ENCODE measurements at places on chromosomes 1 and 21. TPM values are rescaled to one million over a fixed set of nuclear protein-coding genes. Genes with fewer than 3 reads are reported as not detected.

The FAM72C gene
- 4.2 TPM for total RNA-seq

The AMY1C gene
- not detected for total RNA-seq

The KCNA10 gene
- total RNA-seq = not detected

The LHX4 gene
- total RNA-seq = 0.14 TPM

The DNAJC8 gene
- 58.1 TPM for total RNA-seq

The HP1BP3 gene
- 215 TPM for total RNA-seq

The PRDX6 gene
- 228 TPM for total RNA-seq

The METTL13 gene
- total RNA-seq = 23.9 TPM

The PCP4 gene
- total RNA-seq = not detected

The CYP4A11 gene
- not detected for total RNA-seq

The NFASC gene
- total RNA-seq = under 0.01 TPM

The B3GALT2 gene
- under 0.01 TPM for total RNA-seq

The CBR3 gene
- 11.6 TPM for total RNA-seq

The ADORA3 gene
- total RNA-seq = not detected

The COL11A1 gene
- total RNA-seq = 17.5 TPM

The RORC gene
- total RNA-seq = not detected

Measured in placental pericyte (primary cell).